ENCODE measurements at places on chromosomes 12 and 14. TPM values are rescaled to one million over a fixed set of nuclear protein-coding genes. Genes with fewer than 3 reads are reported as not detected.

The TMCC3 gene
- polyA plus RNA-seq = 1.9 TPM

The MAP1LC3B2 gene
- polyA plus RNA-seq = 1.8 TPM

The SCNN1A gene
- polyA plus RNA-seq = not detected

The ARHGEF40 gene
- polyA plus RNA-seq = 28.9 TPM

The PRKCH gene
- polyA plus RNA-seq = 2.0 TPM

The RGS6 gene
- polyA plus RNA-seq = 2.1 TPM

The FAIM2 gene
- 4.0 TPM for polyA plus RNA-seq

The TEP1 gene
- polyA plus RNA-seq = 6.8 TPM

The TEAD4 gene
- 1.6 TPM for polyA plus RNA-seq

The KRT5 gene
- not detected for polyA plus RNA-seq

The CFAP73 gene
- not detected for polyA plus RNA-seq

The GPD1 gene
- polyA plus RNA-seq = 1.5 TPM
